NCI-H1048 (cell line): ENCODE measurements at places on chromosomes 5 and 9.

GRCh38 chr5:170268884-170269283 lies 28.7 kb downstream of the LCP2 start:
- no peak for DNase-seq

GRCh38 chr5:39073767-39074016 lies 507 bp downstream of the RICTOR start:
- no peak for DNase-seq

GRCh38 chr9:73371801-73372200 lies 220.1 kb downstream of the ANXA1 start:
- DNase-seq, result no peak

- no peak for DNase-seq
Observed at GRCh38 chr5:102759700-102760099, 4.6 kb downstream of the PAM start.

DNA sequence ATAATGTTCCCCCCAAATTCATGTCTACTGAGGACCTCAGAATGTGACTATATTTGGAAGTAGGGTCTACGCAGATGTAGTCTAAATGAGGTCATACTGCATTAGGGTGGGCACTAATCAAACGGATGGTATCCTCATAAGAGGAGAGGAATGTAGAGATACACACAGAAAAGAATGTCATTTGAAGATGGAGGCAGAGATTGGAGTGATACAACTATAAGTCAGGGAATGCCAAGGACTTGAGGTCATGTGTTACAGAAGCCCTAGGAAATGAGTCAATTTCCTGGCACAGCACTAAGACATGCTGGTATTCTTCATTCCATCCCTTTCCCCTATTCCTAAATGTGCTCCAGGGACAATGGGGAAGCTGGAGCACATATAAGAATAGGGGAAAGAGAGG lies 758 bp upstream of the PDCD1LG2 start:
- no peak for DNase-seq

DNA sequence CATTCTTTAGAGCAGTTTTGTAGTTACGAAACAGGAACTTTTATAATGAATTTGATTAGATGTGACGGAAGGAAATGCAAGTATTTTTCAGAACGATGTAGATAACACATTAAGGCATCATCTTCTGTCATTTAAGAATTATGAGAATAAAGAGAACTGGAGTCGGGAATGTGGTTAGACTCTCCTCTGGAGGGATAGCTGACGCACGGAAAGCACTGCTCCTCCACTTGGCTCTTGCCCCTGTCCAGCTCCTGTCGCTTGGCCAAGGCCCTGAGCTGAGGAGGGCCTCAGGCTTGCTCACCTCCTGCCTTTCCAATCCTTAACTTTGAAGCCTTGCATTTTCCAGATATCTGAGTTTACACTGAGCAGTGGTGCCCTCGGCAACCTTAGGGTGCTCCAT lies 60.5 kb downstream of the MAP1B start:
- DNase-seq, result no peak

- DNase-seq, result no peak
Observed at GRCh38 chr9:75053869-75054268, 25.8 kb upstream of the CARNMT1 start.

DNA sequence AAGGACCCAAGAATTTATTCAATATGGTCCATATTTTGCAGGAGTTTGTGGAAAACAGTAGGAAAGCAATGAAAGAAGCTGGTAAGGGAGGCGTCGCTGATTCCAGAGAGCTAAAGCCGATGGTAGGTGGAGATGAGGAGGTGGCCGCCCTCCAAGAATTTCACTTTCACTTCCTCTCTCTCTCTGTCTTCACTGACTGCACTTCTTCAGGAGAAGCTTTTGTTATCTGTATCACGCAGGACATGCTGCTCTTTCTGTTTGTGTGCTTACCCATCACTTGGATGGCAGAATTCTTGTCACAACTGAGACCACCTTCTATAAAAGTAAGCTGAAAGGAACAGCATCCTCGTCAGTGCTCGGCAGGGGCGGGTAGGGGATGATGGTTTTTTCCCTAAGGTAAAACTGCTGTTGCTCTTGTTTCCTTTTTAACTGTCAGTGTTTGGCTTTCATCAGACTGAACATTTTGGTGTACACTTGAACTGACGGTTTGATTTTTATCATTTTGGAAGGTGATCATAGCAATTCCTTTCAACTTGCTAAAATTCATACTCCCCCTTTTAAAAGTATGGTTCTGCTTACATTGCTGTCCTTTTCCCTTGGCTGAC lies 62.4 kb upstream of the FSD1L start:
- DNase-seq, result no peak

DNA sequence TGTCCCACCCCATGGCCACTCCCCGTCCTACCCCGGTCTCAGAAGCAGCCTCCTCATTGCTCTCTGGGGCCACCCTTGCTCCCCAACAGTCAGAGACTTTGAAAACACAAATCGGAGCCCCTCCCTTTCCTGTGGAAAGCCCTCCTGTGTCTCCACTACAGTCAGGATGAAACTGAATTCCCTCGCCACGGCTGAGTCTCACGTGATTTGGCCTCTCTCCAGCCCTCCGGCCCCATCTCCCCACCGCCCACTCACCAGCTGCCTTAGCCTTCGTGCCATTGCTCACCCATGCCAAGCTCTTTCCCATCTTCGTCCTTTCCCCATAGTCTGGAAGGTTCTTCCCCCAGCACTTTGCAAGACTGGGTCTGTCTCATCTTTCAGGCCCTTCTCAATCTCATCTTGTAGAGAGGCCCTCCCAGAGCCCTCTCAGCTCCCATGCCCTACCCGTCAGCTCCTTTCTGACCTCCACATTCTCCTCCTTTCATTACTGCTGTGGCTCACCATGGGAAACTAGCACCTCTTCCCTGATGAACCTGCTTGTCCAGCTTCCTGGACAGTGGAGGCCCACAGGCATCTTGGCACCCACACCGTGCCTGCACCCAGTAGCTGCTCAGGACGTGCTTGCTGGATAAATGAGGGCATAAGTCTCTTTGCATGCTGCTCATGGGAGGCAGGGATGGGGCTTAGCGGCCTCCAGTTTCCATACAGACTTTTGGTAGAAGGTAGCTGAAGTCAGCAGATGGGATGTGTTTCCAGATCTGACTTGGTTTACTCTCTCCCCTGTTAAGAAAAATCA lies 126.4 kb upstream of the COL5A1 start:
- no peak for DNase-seq

GRCh38 chr5:35668794-35669193 lies 51.1 kb downstream of the SPEF2 start:
- no peak for DNase-seq
